ENCODE measurements at places on chromosomes 2 and 18.

DNA sequence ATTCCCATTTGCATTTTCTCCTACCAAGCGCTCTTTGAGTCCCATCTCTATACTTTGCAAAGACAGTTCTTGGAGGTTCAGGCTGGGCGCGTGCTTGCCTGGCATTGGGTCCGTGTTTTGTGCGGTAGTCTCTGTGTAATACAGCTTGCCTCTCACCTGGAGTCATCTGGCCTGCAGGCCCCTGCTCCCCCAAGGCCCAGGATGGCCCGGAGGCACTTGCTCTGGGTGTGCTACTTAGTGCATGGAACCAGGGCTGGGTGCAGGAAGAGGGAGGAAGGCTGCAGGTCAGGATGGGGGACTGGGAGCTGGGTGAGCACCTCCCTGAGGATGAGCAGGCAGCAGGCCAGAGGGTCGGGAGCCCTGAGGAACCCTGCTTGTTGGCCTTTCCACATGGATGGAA, 220.9 kb downstream of the LDLRAD4 start:
- no peak for ATAC-seq

DNA sequence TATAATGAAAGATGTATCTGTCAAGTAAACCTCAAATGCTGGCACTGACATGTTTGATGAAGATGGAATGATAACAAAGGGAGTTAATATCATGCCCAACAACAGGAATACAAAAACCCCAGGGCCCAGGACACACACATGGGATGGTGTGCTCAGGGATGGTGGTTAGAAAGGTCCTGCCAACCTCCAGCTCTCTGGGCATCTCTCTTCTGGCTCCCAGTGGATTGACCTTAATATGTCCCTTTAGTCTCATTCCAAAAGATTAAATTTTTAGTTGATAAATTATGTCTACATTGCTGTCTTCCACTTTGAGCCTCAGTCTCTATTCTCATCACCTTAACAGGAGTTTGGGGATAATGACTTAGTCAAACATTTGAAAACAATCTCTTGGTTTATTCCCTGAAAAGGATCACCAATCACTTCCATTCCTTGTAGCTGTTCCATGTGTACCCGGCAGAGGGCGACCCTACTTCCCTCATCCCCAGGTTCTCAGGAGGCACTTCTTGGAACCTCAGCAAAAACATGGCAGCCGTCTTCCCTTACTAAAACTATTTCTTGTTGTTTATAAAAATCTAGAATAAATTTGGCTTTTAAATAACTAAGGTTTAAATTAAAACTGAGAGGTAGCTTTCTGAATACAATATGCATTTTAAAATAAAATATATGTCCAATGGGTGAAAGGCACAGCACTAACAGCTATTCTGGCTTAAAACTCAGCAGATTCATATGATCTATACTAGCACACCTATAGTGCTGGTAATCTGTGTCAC, 29.6 kb downstream of the MCEE start:
- ATAC-seq: no peak

DNA sequence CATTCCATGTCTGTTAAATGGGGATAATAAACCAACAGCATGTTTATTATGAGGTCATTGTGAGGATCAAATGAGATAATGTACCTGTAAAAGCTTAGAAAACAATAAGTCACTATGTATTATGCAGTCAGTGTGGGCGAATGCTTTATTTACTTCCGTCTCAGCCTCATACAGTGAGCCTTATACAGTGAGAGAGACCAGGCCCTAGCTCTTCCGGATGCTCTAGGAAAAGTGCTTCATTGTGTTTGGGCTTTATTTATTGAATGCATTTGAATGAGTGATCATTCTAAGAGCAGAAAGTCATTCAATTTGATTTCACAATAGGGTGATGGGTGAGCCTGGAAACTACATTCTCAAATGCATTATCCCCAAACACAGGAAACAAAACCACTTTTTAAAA, 603.9 kb upstream of the FANCL start:
- no peak for ATAC-seq

- ATAC-seq: no peak
Observed at GRCh38 chr2:36404754-36405153, 49.2 kb downstream of the CRIM1 start.

GRCh38 chr2:112730216-112730615, 9.4 kb downstream of the NT5DC4 start:
- ATAC-seq: no peak

- ATAC-seq: no peak
Observed at GRCh38 chr2:19435815-19436214, 77.4 kb upstream of the OSR1 start.

DNA sequence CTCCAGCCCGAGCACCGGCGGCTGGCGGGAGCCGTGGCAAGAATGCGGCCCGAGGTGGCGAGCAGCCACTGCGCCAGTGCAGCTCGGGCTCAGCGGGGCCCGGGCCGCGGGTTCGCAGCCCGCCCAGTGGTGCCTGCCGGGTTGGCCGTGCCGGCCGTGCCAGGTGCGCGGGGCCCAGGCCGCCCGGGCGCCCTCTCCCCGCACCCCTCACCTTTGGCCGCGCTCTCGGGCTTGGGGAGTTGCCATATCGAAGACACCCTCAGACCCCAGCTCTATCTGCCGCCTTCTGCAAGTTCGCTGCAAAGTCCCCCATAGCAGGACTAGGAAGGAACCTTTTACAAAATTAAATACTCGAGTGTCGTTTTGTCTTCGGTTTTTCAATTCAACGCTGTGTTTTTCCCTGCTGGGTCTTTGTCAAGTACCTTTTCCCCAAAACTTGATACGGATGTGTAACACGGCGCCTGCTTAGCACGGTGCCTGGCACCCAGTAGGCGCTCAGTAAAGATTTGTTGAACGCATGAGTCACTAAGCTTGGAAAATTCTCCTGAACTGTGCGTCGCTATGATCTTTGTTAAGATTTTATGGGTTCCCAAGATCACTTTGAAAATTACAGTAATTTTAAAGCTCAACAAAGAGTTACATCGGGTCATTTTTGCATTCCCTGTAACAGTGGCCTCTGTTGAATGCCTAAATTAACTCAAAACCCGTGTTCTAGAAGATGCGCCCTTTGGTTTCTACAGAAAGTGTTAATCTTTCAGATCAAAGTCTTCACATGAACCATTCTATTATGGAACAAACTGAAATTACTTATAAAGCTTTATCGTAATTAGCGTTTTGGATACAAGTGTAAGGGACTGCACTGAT, 750 bp downstream of the STRADB start:
- ATAC-seq: no peak

DNA sequence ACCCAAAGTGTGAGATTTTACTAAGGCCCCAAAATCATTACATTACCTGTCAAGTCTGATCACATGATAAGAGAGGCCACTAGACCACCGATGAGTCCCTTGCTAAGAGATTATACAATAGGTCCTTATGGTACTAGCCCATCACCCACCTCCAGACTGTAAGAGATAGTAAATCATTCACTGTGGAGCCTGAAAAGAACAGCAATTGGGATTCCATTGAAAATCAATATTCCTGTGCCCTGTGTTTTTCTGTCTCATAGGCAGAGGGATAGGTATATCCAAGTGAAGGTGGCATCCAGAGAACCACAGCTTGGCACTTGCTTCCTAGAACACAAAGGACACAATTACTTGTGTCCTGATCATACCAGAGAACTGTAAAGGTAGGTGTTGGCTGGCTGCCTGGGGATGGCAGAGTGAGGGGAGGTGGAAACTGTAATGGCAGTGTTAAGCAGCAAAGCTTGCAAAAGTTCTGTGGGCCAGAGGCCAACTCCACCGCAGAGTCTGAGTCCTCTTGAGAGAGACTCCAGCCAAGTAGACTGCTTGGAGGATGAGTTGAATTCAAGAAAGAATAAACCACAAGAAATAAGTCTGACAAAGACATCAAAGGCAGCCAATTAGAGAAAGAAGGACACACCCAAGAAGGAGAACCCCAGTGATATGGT, 102.0 kb upstream of the PIEZO2 start:
- ATAC-seq: no peak

DNA sequence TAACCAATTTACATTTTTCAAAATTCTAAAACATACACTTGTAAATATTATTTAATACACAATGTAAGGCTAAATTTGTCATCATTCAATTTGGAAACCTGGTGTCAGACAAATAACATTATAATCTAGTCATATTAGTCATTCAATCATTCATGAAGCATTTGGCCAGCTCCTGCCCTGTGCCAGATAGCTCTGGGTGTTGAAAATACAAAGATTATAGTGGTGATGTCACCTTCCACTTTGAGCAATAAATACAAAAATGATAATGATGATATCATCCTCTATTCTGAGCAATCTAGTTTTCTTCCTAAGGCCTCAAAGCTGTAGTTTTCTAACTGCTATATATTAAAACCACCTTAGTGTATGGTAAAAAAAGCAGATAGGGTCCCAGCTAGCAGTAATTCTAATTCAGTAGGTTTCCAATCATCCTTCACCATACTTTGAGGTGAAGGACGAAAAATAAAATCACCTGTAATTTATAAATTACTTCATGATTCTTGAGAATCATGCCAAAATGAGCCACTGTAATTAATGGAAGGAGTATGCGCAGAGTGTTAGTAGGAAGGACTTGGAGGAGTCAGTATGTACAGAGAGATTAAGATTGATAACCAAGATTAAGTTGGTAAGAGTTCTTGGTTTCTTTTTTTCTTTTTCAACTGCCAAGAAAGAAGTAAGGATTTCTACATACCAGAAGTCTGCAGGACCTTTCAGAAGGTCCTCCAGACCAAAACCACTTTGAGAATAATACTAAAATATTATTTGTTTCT, 23.2 kb downstream of the MEMO1 start:
- ATAC-seq: no peak

DNA sequence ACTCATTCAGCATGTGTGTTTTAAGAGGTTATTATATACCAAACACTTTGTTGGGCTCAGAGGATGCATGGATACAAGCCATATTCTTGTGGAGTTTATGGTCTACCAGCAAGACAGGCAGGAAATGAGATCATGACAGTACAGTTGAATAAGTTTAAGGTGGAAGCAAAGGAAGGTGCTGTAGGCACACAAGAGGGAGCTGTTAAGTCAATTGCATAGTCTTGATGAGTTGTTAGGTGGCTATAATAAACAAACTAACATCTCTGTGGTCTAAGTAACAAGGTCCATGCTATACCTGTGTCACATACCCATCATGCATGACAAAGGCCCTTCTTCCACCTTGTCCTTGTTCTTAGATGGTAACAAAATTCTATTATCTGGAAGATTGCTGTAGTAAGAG, 538.3 kb downstream of the CNTNAP5 start:
- no peak for ATAC-seq

- ATAC-seq: no peak
Observed at GRCh38 chr2:113105047-113105785, 22.2 kb upstream of the IL1RN start.

DNA sequence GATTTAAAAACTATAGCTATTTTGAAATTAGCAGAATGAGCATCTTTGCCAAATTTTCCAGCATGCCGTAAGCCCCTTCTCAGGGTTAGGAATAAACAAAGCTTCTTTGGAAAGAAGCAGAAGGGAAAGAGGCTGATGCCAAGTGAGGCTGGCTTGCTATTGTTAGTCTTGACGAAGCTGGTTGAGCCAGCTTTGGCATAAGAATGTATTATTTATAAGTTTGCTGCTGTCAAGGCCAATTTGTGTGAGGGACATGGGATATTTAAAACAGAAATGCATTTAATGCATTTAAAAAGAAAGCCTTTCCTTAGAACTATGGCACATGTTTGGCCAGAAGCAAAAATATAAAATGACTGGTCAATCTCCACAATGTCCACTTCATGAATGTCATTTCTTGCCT, 52.5 kb upstream of the TTN start:
- no peak for ATAC-seq

DNA sequence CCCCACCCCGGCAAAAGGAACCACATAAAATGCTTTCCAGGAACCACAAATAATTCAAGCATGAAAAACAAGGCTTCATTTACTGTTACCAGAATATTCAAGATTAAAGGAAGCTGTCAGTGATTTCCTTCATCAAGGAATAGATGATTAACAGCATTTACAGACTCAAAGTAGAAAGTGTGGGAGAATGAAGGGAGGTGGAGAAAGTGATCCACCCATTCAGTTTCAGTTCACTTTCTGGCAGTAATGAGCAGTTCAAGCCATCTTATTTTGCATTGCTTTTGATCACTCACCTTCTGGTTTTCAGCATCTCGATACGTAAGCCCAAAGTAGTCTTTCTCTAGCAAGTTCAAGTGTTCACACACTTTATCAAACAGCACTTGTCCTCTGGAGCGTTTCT, 99.0 kb downstream of the EPB41L3 start:
- ATAC-seq: no peak

DNA sequence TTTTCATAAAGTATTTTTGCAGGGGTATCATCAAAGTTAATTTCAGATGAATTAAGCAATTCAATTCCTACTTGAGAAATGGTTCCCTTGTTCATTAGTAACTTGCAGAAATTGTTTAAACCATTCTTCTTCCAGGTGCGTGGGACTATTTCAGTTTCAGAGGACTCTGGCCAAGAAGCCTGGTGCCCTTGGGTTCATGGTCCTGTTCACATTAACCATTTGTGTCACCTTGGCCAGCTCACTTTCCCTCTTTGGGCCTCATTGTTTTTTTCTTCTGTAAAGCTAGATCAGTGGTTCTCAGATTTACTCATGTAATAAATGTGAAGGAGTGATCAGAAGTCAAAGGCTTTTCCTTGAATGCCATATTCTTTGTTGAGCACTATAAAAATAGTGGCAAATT, 112.4 kb upstream of the BZW1 start:
- ATAC-seq: no peak

GRCh38 chr18:10216791-10217190, 237.6 kb upstream of the APCDD1 start:
- ATAC-seq: no peak

DNA sequence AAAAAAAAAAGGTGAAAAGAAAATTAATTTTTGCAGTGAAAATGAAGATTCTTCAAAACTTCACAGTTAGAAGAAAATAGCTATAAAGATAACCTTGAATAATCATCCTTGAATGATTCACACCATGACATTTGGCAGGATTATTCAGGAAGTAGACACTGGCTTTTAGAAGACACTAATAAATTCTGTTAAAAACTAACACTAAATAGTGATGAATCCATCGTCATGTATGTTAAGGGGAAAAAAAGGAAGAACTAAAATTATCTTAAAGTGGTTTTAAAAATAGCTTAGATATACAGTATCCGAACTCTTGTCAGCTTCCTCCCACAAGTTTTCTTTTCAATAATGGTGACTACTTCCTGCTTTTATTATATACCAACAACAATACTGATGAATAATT, 10.2 kb downstream of the USP37 start:
- ATAC-seq: no peak

DNA sequence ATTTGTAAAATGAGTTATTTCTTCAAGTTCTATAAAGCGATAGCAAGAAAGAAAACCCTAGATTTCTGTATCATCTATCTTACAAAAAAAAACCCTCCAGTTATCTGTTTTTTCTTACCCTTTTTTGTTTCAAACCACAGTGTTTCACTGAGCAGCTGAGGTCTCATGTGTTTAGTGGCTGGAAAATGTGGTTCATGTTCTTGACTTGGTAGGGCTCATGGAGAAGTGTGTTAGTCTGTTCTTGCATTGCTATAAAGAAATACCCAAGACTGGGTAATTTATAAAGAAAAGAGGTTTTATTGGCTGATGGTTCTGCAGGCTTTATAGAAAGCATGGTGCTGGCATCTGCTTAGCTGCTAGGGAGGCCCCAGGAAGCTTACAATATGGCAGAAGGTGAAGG, 147.3 kb upstream of the NABP1 start:
- ATAC-seq: no peak
